ENCODE measurements at places on chromosomes 4 and X. TPM values are rescaled to one million over a fixed set of nuclear protein-coding genes. Genes with fewer than 3 reads are reported as not detected.
A peak's percentile ranks its signal among the peaks of the same experiment; 100 is the strongest.

DNA sequence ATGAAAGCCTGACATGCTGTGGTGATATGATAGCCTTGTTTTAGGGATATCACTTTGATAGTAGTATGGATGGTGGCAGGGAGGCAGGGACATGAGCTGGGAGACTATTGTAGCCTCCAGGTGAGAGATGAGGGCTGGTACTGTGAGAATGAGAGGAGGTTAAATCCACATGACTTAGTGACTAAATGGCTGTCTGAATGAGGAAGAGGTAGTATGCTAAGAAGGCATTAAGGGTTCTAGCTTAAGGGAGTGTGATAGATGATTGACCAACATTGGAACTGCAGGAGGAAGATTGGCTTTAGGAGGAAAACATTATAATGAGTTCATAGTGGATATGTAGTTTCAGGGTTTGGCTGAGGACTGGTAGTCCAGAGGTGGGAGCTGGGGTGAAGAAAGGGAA is 195.0 kb upstream of the ANK2 start:
- H3K4me3 ChIP-seq: no peak overlapping the region
- no peak overlapping the region for H3K27ac ChIP-seq
- no peaks in the 10 kb centered on the region for H3K4me1 ChIP-seq
- DNase-seq: no peak

- no peak for DNase-seq
- H3K36me3 ChIP-seq: no peaks in the 10 kb centered on the region
- H3K27ac ChIP-seq: no peak overlapping the region
- no peaks in the 10 kb centered on the region for H3K27me3 ChIP-seq
- H3K4me3 ChIP-seq: no peak overlapping the region
These were observed 1387.2 kb downstream of the STIM2 start for GRCh38 chr4:28247805-28248204.

DNA sequence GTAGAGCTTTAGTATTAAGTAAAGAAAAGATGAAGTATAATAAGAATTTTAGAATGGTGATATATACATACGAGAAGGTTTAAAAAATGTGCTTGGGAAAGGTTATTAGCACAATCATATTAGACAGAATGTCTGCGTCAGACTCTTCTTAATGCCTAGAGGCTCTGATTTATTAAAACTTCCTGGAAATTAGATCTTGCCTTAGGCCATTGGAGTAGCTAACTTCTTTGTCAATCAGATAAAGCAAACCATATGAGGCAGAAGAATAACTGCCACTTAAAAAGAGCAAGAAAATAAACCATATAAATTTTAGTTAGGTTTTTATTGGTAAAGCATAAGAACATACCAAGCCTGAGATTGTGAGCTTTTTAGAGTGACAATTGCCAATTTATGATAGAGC is 309.1 kb downstream of the TLL1 start:
- H3K27ac ChIP-seq: no peak overlapping the region
- no peaks in the 10 kb centered on the region for H3K27me3 ChIP-seq
- no peak overlapping the region for H3K4me3 ChIP-seq
- H3K4me1 ChIP-seq: no peaks in the 10 kb centered on the region

DNA sequence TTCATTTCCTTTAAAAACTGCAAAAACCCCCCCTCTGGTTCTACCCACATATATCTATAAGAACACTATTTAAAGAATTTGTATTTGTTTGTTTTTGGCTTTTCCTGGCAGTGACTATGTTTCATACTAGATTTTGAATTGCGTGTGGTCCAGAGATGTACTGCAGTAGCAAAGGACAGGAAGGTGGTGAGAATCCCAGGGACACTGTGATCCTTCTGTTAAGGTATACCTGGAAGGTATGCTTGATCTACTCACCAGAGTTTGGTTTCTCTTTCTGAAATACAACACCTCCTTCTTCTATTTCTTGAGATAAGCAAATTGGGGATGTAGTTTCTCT is 129.6 kb upstream of the RASGEF1B start:
- H3K27ac ChIP-seq: peak overlapping the region; percentile 22

DNA sequence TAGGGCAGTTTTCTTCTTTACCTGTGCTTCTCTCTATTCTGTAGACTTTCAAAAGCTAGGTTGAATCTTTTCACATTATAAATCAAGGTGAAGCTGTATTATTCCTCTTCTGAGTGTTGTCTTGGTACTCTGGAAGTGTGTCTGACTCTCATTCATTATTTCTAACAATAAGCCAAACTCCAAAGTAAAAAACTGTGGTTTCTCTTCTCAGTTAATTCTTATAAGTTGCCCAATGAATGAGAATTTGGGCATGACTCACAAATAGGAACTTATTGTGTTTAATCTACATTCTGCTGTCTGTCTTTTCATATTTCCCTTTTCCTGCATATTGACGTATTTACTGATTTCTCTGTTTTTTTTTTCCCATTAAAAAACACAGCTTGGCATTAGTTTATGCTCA is 714.5 kb downstream of the CCSER1 start:
- DNase-seq: no peak
- no peaks in the 10 kb centered on the region for H3K36me3 ChIP-seq
- H3K4me3 ChIP-seq: no peak overlapping the region
- H3K4me1 ChIP-seq: no peaks in the 10 kb centered on the region

GRCh38 chr4:78610546-78611214 is 59.1 kb downstream of the ANXA3 start:
- no peak overlapping the region for H3K4me3 ChIP-seq
- no peaks in the 10 kb centered on the region for H3K27me3 ChIP-seq
- DNase-seq: no peak
- no peak overlapping the region for H3K27ac ChIP-seq

GRCh38 chr4:44652002-44652401 is 577 bp upstream of the YIPF7 start:
- no peaks in the 10 kb centered on the region for H3K4me1 ChIP-seq
- no peak overlapping the region for H3K27ac ChIP-seq
- DNase-seq: no peak
- H3K4me3 ChIP-seq: no peak overlapping the region

GRCh38 chrX:1341545-1342184 is 5.1 kb downstream of the IL3RA start:
- no peak overlapping the region for H3K4me3 ChIP-seq
- H3K27me3 ChIP-seq: no peaks in the 10 kb centered on the region
- H3K36me3 ChIP-seq: no peaks in the 10 kb centered on the region

DNA sequence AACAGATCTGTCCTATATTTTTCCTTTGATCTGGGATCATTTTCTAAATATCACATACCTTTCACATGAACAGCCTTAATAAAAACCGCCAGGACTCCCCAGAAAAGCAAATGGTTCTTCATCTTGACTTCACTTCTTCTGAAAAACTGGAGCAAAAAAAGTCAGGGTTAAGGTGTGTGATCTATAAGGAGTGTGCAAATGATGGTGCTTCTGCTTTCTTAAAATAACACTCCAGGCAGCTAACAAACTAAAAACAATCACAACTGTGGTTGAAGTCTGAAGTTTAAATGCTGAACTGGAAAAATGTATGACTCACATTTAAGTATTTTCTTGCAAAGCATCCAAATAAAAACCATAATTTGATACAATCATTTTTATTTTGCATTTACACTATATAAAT is at the start of gene JCHAIN:
Gene JCHAIN (minus strand): TSS at position 140 of the 400 bp plus-strand sequence. CDS start 18 bp downstream, at position 122.
- no peaks in the 10 kb centered on the region for H3K4me1 ChIP-seq
- no peak within 1 kb of the TSS for H3K27ac ChIP-seq
- DNase-seq: no peak
- no peak within 1 kb of the TSS for H3K4me3 ChIP-seq

DNA sequence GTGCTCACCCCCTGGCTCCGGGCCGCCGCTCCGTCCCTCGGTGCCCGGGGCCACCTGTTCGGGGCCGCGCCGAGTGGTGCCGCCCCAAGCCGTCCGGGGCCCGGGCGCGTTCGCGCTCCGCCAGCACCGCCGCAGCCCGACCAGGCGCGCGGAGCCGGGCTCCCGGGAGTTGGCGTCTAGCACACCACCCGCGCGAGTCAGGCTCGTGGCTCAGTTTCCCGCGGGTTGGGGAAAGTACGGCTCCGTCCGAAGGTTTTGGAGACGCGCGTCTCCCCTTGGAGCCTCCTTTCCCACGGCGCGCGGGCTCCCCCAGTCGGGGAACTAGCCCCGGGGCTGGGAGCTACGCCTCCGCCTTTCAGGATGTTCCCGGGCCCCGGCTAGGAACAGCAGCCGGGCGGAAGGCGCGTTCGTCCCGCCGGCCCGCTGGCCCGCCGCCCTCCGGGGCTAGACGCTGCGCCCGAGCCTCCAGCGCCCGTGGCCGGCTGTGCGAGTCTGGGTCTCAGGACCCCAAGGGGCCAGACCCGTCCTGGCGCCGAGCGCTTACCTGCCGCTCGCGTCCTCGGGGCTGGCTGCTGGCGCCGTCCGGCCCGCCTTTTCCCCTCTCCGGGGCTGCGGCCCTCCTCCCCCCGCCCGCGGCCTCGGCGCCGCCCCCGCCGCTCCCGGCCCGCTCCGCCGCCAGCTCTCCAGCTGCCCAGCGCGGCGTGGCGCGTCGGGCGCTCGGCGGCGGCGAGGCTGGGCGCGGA is at the start of gene ADGRG2:
Gene ADGRG2 (minus strand): TSS at position 571 of the 743 bp plus-strand sequence. CDS start 53,634 bp downstream, outside the sequence.
- H3K4me3 ChIP-seq: peak within 1 kb of the TSS; percentile 47
- no peaks in the 10 kb centered on the region for H3K27me3 ChIP-seq
- no peaks in the 10 kb centered on the region for H3K36me3 ChIP-seq
- peak; percentile 47 for DNase-seq
- H3K4me1 ChIP-seq: no peaks in the 10 kb centered on the region
- H3K27ac ChIP-seq: no peak within 1 kb of the TSS

- H3K4me3 ChIP-seq: no peak overlapping the region
- no peaks in the 10 kb centered on the region for H3K4me1 ChIP-seq
- DNase-seq: peak; percentile 29
- no peaks in the 10 kb centered on the region for H3K36me3 ChIP-seq
- no peaks in the 10 kb centered on the region for H3K27me3 ChIP-seq
These were observed 24.8 kb downstream of the HMX1 start for GRCh38 chr4:8846826-8847225.

DNA sequence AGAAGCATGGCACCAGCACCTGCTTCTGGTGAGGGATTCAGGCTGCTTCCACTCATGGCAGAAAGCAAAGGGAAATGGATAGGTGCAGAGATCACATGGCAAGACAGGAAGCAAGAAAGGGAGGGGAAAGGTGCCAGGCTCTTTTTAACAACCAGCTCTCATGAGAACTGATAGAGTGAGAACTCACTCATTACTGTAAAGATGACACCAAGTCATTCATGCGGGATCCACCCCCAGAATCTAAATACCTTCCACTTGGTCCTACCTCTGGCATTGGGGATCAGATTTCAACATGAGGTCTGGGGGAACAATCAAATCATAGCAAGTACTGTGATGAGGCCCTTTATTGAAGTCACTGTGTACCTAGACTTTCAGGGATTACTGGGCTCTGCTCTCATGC is 72.0 kb upstream of the PRDM5 start:
- DNase-seq: no peak
- no peaks in the 10 kb centered on the region for H3K27me3 ChIP-seq
- no peak overlapping the region for H3K4me3 ChIP-seq
- H3K4me1 ChIP-seq: no peaks in the 10 kb centered on the region

GRCh38 chr4:112956484-112956896 is 93.0 kb upstream of the ANK2 start:
- no peak overlapping the region for H3K4me3 ChIP-seq
- no peak for DNase-seq
- H3K4me1 ChIP-seq: no peaks in the 10 kb centered on the region
- no peaks in the 10 kb centered on the region for H3K27me3 ChIP-seq

DNA sequence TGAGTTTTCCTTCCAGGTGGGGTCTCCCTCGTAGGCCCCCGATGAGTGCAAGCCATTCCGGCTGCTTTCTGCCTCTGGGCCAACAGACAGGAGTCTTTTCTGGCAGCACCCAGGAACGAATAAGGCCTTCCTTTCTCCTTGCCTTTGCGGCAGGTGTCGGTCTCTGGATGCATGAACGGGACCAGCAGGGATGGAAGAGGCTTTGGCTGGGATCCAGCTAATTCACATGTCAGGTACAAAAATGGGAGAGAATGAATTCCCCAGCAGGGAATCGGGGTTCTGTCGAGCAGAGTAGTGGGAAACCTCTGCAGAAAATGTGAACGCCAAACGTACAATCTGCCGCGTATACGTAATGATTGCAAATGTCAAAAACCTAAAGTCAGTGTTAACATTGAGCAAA is 146.1 kb upstream of the TBL1X start:
- H3K27me3 ChIP-seq: no peaks in the 10 kb centered on the region
- H3K27ac ChIP-seq: no peak overlapping the region
- no peaks in the 10 kb centered on the region for H3K36me3 ChIP-seq
- no peak overlapping the region for H3K4me3 ChIP-seq
- H3K4me1 ChIP-seq: no peaks in the 10 kb centered on the region
- no peak for DNase-seq

- DNase-seq: no peak
- H3K4me3 ChIP-seq: no peak overlapping the region
- no peaks in the 10 kb centered on the region for H3K36me3 ChIP-seq
These were observed 34.5 kb upstream of the MAP3K15 start for GRCh38 chrX:19549838-19550237.

- H3K27ac ChIP-seq: no peak overlapping the region
- H3K4me3 ChIP-seq: no peak overlapping the region
- H3K4me1 ChIP-seq: no peaks in the 10 kb centered on the region
- H3K36me3 ChIP-seq: no peaks in the 10 kb centered on the region
- H3K27me3 ChIP-seq: no peaks in the 10 kb centered on the region
These were observed 441.6 kb upstream of the PITX2 start for GRCh38 chr4:111064342-111064993.

- no peak overlapping the region for H3K27ac ChIP-seq
- no peaks in the 10 kb centered on the region for H3K4me1 ChIP-seq
- H3K4me3 ChIP-seq: no peak overlapping the region
- no peak for DNase-seq
- no peaks in the 10 kb centered on the region for H3K27me3 ChIP-seq
- H3K36me3 ChIP-seq: no peaks in the 10 kb centered on the region
These were observed 21.3 kb downstream of the QDPR start for GRCh38 chr4:17490575-17491059.

DNA sequence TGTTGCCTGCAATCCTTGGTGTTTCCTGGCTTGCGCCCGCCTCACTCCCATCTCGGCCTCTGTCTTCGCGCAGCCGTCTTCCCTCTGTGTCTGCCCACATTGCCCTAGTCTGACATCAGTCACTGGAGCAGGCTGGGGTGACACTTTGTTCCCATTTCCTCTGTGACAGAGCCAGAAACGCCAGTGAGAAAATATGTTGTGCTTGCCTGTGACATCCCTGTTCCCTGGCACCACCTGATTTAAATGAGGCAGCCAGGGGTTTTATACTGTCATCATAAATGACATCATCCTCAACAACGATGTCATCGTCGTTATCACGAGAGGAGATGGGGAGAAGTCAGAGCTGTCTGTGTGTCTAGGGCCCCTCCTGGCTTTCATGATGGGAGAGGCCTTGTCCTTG is 29.1 kb downstream of the ZNF185 start:
- no peak overlapping the region for H3K27ac ChIP-seq
- no peaks in the 10 kb centered on the region for H3K27me3 ChIP-seq
- no peaks in the 10 kb centered on the region for H3K4me1 ChIP-seq
- DNase-seq: no peak
- H3K36me3 ChIP-seq: no peaks in the 10 kb centered on the region
- H3K4me3 ChIP-seq: no peak overlapping the region

KLHL5 gene
- total RNA-seq: 41.3 TPM

MAPK10 gene
- total RNA-seq: 35.5 TPM

NOCT gene
- 26.4 TPM for total RNA-seq

C4orf51 gene
- not detected for total RNA-seq

HMX1 gene
- total RNA-seq: not detected

NHS gene
- total RNA-seq: 2.9 TPM

BMPR1B gene
- total RNA-seq: not detected

SPANXC gene
- not detected for total RNA-seq

RADX gene
- total RNA-seq: 10.7 TPM

ADH1A gene
- total RNA-seq: not detected

NEXMIF gene
- total RNA-seq: not detected
